Right cardiac atrium (tissue), 5 donors: ENCODE measurements at places on chromosomes 13 and 19. TPM values are rescaled to one million over a fixed set of nuclear protein-coding genes. Genes with fewer than 3 reads are reported as not detected.

DNA sequence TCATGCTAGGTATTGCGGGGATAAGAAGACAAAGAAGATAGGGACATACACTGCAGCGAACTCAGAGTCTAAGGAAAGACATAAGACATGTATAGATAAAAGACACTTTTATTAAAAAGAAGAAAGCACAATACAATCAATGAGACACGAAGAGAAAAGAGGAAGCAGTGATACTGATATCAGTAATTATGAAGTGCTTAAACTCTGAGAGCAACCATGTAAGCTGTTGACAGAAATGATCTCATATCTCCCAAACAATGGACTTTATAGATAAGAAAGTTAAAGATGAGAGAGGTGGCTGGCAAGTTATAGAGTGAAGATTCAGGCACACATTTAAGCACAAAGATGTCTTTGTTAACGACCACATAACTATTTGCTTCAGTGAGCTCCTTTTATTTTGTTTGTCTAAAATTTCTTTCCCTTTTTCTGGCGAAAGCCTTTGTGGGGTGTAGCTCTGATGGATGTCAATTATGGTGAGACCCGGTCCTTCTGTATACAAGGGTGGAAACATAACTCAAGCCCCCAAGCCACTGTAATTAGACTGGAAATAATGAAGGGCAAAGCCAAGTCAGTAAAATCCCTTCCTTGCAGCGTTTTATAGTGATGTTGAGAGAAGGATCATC, 818.0 kb upstream of the SLC10A2 start:
- DNase-seq = no peak

The PEAK3 gene
- 3.1 TPM for total RNA-seq

- no peak for DNase-seq
Observed at GRCh38 chr19:10797541-10798256, 38.3 kb downstream of the TMED1 start.

The MBD3L3 gene
- total RNA-seq = not detected

- no peak for DNase-seq
Observed at GRCh38 chr13:112065867-112066623, 904 bp upstream of the SOX1 start.

- no peak for DNase-seq
Observed at GRCh38 chr13:21557995-21558394, 46.0 kb downstream of the MICU2 start.
